Stimulated activated CD4-positive, alpha-beta T cell treated with anti-CD3 and anti-CD28 coated beads, TNF-alpha, amount 100 ng/mL, for 48 hours (primary cell): ENCODE measurements at places on chromosomes 12 and 14.

DNA sequence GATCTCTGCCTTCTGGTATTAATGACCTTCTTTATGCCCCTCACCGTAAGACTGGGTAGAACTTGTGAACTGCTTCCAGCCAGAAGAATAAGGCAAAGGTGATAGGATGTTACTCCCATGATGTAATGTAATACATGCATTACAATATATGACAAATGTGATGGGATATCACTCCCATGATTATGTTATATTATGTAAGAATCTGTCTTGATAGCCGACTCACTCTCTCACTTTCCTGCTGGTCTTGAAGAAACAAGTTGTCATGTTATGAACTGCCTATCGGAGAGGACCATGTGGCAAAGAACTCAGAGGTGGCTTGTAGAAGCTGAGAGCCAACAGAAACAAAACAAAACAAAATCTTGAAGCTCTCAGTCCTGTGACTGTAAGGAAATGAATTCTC is 30.6 kb upstream of the OSBPL8 start:
- DNase-seq: no peak

DNA sequence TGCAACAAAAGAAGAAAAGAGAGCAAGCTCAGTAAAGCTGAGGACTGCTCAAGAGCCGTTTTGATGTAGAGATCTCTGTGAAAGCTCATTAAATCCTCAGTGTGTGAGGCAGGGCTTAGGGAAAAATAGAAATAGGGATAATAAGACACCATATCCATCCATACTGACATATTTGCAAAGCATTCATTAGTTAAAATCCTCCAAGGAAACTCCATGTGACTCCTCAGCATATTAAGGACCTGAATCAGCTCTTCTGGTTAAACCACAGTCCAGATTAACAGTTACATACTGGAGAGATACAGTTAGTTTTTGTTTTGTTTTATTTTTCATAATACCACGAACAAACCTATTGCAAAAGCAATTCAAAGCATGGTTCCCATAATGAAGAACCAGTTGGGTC is 288.2 kb downstream of the PAWR start:
- no peak for DNase-seq

GRCh38 chr12:50787618-50788017 is 23.7 kb downstream of the ATF1 start:
- DNase-seq: no peak

DNA sequence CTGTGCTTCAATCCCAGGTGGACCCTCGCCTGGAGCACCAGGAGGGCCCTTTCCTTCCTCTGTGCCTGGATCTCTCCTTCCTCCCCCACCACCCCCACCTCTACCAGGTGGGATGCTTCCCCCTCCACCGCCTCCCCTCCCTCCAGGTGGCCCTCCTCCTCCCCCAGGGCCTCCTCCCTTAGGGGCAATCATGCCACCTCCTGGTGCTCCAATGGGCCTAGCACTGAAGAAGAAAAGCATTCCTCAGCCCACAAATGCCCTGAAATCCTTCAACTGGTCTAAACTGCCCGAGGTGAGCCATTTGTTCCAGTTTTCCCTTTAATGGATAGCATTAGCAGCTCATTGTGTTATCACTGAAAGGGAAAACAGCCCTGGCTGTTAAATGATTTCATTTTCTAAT is 134.0 kb downstream of the GPR135 start:
- DNase-seq: no peak
